NCI-H774 (cell line): ENCODE measurements at places on chromosomes 4 and X.
A peak's percentile ranks its signal among the peaks of the same experiment; 100 is the strongest.

DNA sequence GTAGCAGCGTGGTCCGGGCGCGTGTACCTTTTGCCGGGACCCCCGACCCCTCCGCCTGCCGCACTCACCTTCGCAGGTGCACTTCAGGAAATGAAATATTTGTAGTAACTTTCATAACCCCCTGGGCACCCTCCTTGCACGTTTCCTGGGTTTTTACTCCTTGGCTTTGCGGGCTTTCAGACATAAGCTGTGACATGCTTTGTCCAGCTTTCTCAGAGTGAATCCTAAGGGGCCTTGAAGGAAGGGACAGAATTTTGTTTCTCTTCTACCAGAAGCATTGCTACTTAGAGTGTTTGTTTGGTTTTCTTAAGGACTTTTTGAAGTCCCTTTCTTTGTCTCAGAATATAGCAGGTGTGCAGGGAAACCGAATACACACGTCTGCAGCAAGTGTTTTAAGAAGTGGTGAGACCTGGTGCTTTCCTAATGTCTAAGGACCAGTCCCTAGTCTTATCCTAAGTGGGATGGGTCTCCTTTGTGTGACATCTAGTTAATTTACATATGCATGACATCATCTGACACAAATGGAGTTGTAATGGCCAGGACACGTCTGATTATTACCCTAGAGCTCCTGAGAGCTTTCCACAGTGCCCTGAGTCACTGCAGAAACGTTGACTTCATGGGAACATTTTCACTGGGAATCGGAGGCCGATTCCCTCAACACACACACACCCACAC lies 1.3 kb downstream of the FAM149A start:
- DNase-seq: peak; percentile 16

DNA sequence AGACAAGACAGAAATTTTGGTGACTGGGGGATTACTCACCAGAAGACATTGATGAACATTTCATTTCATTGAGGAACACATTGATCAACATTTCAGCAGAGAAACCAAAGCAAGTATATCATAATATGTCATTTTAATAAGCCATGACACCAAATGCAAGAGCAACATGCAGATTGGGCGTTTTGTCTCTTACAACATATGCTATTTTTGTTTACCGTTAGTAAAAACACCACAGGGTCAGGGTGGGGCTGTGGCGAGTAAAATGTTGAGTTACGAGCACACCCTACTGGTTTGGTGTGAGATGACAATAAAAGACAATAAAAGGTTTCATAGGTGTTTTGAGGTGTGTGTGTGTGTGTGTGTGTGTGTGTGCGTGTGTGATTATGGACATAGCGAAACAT lies 294.5 kb downstream of the PDGFC start:
- DNase-seq: no peak

DNA sequence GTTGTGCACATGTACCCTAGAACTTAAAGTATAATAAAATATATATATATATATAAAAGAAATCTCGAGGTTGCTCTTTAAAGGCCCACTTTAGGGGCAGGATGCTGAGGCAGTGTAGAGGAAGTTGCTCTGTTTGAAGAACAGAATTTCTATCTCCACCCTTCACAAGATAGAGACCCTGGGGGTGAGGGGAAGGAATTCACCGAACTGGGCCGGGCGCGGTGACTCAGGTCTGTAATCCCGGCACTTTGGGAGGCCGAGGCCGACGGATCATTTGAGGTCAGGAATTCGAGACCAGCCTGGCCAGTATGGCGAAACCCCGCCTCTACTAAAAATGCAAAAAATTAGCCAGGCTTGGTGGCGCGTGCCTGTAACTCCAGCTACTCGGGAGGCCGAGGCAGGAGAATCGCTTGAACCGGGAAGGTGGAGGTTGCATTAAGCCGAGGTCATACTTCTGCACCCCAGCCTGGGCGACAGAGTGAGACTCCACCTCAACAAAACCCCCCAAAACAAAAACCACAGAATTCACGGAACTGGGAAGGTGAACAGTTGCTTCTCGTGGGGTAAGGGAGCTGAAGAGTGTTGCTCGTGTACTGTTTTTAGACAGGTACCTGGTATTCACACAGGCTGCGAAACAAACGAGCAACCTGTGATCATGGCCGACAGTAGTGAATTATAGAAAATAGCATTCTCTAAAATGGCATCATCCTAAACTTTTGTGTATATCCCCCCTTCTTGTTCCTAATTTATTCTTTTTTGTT lies 6.2 kb downstream of the PLAC8 start:
- DNase-seq: no peak

DNA sequence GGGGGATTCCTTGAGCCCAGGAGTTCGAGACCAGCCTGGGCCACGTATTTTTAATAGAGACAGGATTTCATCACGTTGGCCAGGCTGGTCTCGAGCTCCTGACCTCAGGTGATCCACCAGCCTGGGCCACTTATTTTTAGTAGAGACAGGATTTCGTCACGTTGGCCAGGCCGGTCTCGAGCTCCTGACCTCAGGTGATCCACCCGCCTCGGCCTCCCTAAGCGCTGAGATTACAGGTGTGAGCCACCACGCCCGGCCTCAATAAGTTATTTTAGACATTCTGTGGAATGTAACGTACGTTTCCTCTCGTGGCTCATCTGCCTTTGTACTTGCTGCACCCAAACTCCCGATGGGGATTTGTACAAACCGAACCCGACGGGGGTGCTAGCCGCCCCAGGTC lies 8.8 kb downstream of the ASMT start:
- DNase-seq: no peak

- no peak for DNase-seq
Measured at GRCh38 chrX:134173541-134174272, 63.3 kb upstream of the CCDC160 start.

GRCh38 chr4:8274765-8275547 lies 5.4 kb downstream of the HTRA3 start:
- no peak for DNase-seq

DNA sequence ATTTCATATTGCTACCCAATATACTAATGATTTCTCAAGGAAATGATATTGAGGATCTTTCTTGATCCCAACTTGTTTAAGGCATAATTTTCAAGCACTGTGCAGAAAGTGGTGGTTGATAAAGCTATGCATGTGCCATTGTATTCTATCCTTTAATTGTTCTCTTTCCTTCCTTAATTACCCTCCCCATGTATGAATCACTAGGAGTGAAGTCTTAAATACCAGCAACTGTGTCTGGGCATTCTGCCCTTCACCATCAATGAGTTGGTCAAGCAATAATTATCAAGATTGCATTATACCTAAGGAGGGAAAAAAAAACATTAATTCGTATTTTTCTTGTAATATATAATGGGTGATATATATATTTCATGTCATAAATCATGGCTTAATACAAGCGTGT lies 111.8 kb upstream of the FRMPD4 start:
- DNase-seq: no peak

DNA sequence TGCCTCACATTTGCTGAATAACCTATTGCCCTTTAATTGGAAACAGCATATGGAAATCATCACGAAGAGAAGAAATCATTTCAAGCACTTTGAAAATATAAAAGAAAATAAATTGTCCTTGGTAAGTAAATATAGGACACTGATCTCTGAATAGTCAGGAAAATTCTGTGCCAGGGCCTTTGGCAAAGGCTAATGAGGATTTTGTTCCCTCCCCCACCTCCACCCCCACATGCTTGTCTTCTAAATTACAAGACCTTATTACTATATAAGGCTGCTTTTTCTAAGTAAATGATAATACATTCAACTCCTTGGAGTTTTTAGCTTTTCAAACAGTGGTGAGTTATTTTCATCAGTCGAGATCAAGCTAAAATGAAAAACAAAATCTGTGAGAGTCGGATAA lies 15.8 kb downstream of the SYNPO2 start:
- no peak for DNase-seq

DNA sequence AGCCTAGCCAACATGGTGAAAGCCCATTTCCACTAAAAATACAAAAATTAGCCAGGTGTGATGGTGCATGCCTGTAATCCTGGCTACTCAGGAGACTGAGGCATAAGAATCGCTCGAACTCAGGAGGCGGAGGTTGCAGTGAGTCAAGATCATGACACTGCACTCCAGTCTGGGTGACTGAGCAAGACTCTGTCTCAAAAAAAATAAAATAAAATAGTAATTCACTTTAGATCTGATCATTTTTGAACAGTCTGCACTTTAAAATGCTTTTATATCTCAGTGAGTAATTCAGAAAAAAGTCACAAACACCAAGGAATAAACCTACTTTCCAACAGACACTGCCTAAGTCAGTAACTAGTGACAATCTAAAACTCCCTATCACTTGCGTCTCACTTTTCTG lies 25.6 kb upstream of the CORIN start:
- no peak for DNase-seq

DNA sequence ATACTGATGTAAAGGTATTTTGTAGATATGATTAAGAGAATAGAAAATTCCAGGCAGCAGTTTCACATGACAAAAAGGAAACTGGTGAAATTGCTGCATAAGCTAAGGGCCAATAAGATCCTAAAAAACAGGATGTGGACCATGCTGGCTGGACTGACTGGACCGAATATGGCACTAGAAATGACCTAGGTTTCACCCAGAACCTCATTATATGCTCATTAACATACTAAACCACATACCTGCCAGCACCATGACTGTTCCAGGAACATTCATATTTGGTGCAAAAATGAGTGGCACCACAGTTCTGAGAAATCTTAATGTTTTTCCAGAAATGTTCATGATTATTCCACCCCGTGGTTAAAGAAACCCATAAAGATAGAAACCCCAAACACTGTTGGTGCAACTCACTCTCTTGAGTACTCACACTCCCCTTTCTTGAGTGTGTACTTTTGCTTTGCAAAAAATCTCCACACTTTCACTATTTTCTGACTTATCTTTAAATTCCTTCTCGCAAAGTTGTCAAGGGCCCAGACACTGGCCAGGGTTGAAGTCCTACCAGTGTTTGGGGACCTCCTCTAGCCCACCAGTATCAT lies 74.0 kb downstream of the FANCB start:
- no peak for DNase-seq

GRCh38 chr4:1360423-1361283 lies 13.6 kb downstream of the UVSSA start:
- no peak for DNase-seq

DNA sequence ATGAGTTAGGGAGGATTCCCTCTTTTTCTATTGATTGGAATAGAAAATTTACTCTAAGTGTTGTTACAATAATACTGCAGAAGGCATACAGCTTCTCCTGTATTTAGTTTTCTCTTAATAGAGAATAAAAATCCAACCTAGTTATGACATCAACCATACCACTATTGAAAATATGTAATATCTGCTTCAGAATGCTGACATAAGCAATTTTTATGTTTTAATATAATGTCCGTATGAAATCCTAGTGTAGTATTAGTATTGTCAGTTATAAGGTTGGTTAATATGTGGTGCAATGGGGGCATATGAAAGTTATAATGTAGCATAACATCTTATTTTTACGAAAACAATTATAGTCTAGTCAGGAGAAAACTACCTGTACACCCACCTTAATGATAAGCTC lies 68.2 kb downstream of the HEPH start:
- no peak for DNase-seq

- DNase-seq: no peak
Measured at GRCh38 chrX:40579141-40579540, 1.6 kb upstream of the ATP6AP2 start.

DNA sequence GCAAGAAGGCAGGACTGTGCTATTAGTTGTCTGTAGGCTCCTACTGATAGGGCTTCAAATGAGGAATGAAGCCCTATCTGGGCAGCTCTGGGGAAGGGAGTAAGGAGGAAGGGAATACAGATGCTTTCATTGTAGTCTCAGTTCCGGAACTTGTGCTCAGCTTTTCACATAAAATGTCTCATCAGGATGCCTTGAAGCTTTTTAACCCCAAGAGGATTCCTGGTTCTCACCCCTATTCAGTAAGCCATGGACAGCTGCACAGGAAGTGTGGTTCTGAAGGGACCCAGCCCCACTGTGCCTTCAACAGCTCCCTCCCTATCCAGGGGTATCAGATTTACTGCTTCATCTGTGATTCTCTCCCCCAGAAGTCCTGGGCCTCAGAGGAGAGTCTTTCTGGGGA lies 5.0 kb downstream of the ARMCX5 start:
- DNase-seq: no peak

DNA sequence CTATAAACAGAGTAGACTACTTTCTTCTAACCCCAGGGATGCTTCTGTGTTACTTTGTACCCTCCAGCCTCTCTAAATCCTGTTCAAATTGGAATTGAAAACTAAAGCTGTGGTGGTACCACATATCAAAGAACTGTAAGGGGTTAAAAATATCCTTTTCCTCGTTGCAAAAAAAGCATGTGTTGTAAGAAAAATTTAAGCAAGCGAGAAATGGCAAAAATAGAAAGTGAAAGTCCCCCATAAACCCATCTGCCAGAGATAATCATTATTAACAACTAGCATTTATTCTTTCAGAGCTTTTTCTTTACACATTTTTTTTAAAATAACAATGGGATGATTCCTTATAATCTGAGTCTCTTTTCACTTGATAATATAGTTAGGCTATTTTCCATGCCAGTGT lies 40.6 kb downstream of the TMEM164 start:
- no peak for DNase-seq

GRCh38 chr4:15455290-15455689 lies 14.4 kb upstream of the CC2D2A start:
- DNase-seq: no peak

DNA sequence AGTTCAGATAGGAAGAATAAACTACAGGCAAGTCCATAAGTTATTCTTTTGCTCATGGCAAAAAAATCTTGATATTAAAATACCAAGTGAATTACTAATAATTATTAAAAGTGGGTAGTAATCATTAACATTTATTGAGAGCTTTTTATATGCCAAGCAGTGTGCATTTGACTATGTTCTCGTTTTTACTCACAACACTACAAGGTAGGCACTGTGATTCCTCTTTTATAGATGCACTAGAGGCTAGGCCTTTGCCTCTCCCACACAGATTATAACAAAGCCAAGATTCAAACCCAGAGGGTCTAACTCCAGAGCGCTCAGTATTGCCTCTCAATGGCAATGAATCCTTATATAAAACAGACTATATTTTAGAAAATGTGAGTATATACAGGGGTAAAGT lies 254.2 kb downstream of the NAF1 start:
- DNase-seq: no peak

DNA sequence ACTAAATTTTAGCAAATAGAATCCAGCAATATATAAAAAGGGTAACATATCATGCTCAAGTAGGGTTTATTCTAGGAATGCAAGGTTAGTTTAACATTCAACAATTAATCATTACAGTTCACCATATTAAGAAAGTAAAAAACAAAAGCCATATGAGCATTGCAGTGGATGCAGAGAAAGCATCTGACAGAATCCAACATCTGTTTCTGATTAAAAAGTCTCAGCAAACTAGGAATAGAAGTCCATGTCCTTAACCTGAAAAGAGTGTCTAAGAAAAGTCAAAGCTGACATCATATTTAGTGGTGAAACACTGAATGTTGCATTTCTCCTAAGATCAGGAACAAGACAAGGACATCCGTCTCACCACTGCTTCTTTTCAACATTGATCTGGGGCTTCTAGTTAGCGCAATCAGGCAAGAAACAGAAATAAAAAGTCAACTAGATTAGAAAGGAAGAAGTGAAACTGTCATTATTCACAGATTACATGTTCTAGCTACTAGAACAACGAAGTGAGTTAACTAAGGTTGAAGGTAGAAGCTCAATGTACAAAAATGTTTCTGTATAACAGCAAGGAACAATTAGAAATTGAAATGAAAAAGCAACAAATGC lies 49.3 kb downstream of the MRPL1 start:
- DNase-seq: no peak

GRCh38 chr4:100372432-100372831 lies 145.4 kb downstream of the EMCN start:
- no peak for DNase-seq

GRCh38 chr4:1021386-1022050 lies 10.1 kb downstream of the FGFRL1 start:
- DNase-seq: no peak
